ENCODE measurements at places on chromosomes 16 and 17. TPM values are rescaled to one million over a fixed set of nuclear protein-coding genes. Genes with fewer than 3 reads are reported as not detected.

KCTD13 gene
- 52.8 TPM for total RNA-seq

MYH11 gene
- 0.05 TPM for total RNA-seq

- no peak overlapping the region for H3K4me3 ChIP-seq
- H3K27ac ChIP-seq = no peak overlapping the region
- DNase-seq = no peak
- no peaks in the 10 kb centered on the region for H3K27me3 ChIP-seq
- no peaks in the 10 kb centered on the region for H3K4me1 ChIP-seq
- H3K36me3 ChIP-seq = no peaks in the 10 kb centered on the region
Observed at GRCh38 chr17:19336938-19337711, 25.4 kb downstream of the B9D1 start.

GRCh38 chr16:2769100-2769529 lies 8.0 kb downstream of the ELOB start:
- peak overlapping the region; percentile 5 for H3K4me3 ChIP-seq
- H3K4me1 ChIP-seq = peaks cover 48% of the 10 kb centered on the region
- H3K27me3 ChIP-seq = no peaks in the 10 kb centered on the region
- peaks cover 100% of the 10 kb centered on the region for H3K36me3 ChIP-seq

- DNase-seq = no peak
- H3K4me3 ChIP-seq = no peak overlapping the region
- H3K36me3 ChIP-seq = peaks cover 4% of the 10 kb centered on the region
- no peaks in the 10 kb centered on the region for H3K4me1 ChIP-seq
- no peak overlapping the region for H3K27ac ChIP-seq
- H3K27me3 ChIP-seq = peaks cover 75% of the 10 kb centered on the region
Observed at GRCh38 chr16:842061-842476, 41.5 kb upstream of the GNG13 start.

GRCh38 chr17:18177722-18178121 lies 5.9 kb upstream of the ALKBH5 start:
- no peaks in the 10 kb centered on the region for H3K27me3 ChIP-seq
- H3K4me3 ChIP-seq = no peak overlapping the region
- H3K4me1 ChIP-seq = no peaks in the 10 kb centered on the region
- no peak overlapping the region for H3K27ac ChIP-seq
- DNase-seq = no peak
